ENCODE measurements at places on chromosomes 16 and 17.

DNA sequence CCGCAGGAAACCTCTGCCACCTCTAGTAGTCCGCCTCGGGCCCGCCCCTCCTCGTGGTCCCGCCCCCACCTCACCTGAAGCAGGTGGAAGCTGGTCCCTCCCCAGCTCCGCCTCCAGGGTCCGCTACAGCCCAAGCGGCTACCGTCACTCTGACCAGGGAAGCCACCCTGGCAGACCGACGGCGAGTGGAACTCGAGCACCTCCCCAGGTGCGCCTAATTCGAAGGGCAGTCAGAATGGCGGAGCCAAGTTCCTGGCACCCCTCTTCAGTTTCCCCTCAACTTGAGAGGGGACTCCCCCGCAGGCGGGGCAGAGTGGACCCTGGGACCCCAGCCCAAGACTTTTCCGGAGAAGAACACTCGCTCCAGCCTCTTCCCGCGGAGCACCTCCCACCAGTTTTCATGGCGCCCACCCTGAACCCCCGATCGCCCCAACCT is 507 bp downstream of the FHOD1 start:
- peak; percentile 66 for DNase-seq

- DNase-seq = no peak
These were observed 15.3 kb downstream of the MPP2 start for GRCh38 chr17:43891851-43892646.

GRCh38 chr16:11621920-11622651 is 35.4 kb upstream of the LITAF start:
- DNase-seq = no peak

DNA sequence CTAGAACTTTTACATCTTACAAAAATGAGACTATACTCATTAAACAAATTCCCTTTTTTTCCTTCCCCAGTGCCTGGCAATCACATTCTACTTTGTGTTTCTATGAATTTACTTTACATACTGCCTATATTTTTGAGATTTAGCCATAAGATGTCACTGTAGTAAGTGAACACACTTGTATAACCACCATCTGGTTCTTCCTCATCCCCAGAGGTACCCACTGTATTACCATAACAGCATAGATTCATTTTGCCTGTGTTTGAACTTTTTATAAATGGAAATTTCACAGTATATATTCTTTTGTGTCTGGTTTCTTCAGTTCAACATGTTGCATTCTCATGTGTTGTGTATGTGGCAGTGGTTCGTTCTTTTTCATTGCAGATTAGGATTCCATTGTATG is 15.8 kb downstream of the CYB5B start:
- DNase-seq = no peak

- DNase-seq = no peak
These were observed 3.9 kb upstream of the EXOC7 start for GRCh38 chr17:76107509-76107908.

DNA sequence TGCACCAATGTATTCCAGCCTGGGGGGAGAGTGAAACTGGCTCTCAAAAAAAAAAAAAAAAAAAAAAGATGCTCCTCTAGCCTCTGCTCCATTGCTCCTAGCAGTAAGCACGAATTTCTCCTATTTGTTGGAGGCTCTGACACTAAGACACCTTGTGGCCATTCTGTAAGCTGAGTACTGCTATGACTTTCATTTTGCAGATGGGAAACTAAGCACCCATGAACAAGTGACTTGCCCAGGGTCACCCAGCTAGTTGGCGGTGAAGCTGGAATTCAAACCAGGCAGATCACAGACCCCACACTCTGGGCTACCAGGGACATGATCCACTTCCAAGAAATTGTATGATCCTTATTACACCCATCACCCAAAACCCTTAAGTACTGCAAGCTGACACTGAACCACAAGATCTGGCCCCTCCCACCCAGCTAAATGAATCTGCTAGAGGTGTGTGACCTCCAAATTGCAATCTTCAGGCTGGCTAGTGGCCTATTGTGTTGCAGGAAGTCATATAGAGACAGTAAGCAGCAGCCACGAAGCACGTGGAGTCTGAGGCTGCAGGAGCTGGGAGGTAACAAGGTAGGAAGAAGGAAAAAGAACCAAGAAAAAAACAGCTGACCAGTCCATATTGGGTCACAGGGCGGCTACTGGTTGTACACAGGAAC is 209.4 kb downstream of the XYLT1 start:
- peak; percentile 60 for DNase-seq
